Naive thymus-derived CD8-positive, alpha-beta T cell (primary cell): ENCODE measurements at places on chromosomes 5 and 9.
A peak's percentile ranks its signal among the peaks of the same experiment; 100 is the strongest.

DNA sequence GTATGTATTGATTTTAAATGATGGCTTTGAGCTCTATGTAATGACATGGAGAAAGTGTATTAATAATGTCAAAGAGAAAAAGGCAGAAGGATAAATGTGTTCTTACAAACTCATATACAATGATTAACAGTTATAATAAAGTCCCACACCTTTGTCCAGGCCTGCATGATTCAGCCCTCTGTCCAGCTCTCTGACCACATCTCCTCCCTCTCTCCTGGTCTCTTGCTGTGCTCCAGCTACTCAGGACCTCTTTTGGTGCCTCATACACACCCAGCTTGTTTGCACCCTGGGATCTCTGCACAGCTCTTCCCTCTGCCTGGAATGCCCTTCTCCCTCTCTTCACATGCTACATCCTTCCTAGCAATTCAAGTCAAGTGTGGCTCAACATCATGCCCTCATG lies 37.5 kb upstream of the DMRT1 start:
- no peak overlapping the region for H3K27ac ChIP-seq
- peaks cover 11% of the 10 kb centered on the region for H3K27me3 ChIP-seq
- no peak for DNase-seq

- peak overlapping the region; percentile 50 for H3K27ac ChIP-seq
- peaks cover 60% of the 10 kb centered on the region for H3K4me1 ChIP-seq
- H3K27me3 ChIP-seq: no peaks in the 10 kb centered on the region
- H3K4me3 ChIP-seq: peak overlapping the region; percentile 44
- peaks cover 18% of the 10 kb centered on the region for H3K36me3 ChIP-seq
- no peak for DNase-seq
Observed at GRCh38 chr5:134877159-134877558, 3.0 kb downstream of the TXNDC15 start.

DNA sequence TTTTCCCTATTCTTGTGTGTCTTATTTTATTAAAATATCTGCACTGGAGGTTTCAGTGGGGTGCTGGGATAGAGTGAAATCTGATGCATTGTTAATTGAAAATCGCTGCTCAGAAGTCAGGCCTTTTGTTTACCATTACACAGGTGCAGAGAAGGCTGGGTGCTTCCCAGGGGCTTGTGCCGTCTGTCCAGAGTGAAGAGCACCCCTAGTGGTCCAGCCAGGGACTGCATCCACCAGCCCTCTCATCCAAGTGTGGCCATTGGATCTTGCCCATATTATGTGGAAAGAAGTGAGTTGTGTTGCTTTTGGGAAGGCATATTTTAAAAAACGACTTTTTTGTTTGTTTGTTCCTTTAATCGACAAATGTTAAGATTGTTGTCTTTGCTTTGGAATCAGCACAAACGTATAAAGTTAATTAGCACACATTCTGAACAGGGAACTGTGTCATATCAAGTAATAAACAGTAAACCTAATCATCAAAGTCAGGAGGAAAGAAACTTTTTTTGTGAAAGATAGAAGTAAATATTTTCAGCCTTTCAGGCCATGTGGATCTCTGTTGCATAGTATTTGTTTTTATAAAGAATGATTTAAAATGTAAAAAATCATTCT lies 315.6 kb downstream of the MTRR start:
- H3K4me3 ChIP-seq: no peak overlapping the region
- DNase-seq: no peak
- no peak overlapping the region for H3K27ac ChIP-seq
- no peaks in the 10 kb centered on the region for H3K4me1 ChIP-seq
- peaks cover 11% of the 10 kb centered on the region for H3K27me3 ChIP-seq
- no peaks in the 10 kb centered on the region for H3K36me3 ChIP-seq

DNA sequence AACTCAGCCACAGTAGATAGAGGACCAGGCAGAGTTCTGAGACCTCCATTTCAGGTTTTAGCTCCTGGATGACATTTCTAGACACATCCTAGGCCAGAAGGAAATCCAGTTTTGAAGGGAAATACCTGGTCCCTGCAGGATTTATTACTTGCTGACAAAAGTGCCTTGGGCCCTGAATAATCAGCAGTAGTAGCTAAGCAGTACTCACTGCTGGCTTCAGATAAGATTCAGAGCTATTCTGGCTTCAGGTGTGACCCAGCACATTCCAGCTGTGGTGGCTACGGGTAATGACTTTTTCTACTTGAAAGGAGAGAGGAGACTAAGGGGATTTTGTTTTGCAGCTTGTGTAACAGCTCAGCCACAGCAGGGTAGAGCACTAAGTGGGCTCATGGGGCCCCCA lies 34.0 kb downstream of the NDUFAF2 start:
- H3K27ac ChIP-seq: no peak overlapping the region
- H3K4me1 ChIP-seq: peaks cover 12% of the 10 kb centered on the region
- H3K27me3 ChIP-seq: no peaks in the 10 kb centered on the region
- no peak for DNase-seq
- H3K4me3 ChIP-seq: no peak overlapping the region
- H3K36me3 ChIP-seq: peaks cover 32% of the 10 kb centered on the region
